Hematopoietic multipotent progenitor cell treated with erythropoietin and hydrocortisone succinate and interleukin-3 and kit ligand, for 8 days (in vitro differentiated cells): ENCODE measurements at places on chromosomes 5 and 9.

DNA sequence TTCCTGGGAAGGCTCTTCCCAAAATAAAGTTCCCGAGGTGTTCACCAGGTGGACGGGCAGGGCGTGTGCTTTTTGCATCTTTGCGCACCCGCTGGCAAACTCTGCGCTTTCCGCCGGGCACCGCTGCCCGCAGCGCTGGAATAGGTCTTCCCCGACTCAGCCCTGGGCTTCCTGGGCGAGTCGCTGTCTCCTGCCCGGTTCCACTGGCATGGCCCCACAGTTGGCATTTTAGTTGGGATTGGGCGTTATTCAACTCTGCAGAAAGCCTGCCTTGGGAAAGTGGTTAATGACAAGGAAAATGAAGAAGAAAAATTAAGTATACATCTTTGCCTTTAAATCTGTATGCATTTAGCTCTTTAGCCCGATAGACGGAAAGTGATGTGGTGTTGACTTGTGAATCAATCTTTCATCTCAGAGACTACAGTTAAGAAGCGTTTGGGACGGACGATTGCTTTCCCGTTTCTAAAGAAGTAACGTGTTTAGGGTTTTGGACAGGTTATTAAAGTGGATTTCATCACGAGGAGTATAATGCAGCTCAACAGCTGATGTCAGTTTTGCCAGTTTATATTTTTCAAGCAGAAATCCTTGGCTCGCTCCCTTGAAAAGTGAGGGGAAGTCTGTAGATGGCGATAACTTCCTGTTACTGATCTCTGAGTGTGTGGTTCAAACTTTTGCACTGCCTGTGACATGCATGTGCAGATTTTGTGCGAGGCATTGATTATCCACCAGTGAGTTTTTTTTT, 946 bp downstream of the ADCY2 start:
- DNase-seq = no peak

- no peak for DNase-seq
These were observed 2.2 kb downstream of the PLCXD3 start for GRCh38 chr5:41508186-41508585.

GRCh38 chr9:38160613-38161215, 91.7 kb upstream of the SHB start:
- DNase-seq = peak; percentile 74

- DNase-seq = no peak
These were observed 6.3 kb upstream of the SLC25A48 start for GRCh38 chr5:135827965-135828781.

DNA sequence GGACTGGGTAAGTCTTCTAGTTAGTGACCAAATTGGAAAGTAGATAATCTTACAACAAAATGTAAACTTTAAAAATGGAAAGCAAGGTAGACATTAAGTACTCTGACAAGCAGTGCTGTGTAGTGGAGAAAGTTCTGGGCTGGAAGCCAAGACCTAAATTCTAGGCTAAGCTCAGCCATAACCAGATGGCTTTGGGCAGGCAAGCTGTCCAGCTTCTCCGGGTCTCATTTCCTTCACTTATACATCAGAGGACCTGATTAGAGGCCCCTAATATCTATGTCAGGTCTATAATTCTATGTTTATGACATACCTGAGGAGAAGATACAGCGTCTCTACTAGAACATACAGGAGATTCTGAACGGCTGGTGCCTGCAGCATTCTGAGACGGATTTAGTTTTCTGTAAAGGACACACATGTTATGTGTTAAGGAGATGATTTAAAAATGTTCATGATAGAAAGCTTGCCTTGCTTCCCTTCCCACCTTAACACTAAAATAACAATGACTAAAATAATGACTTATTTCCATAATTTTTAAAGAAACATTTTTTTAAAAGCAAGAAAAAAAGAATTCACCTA, 61.2 kb downstream of the ELL2 start:
- DNase-seq = no peak

GRCh38 chr5:126745259-126745992, 31.5 kb upstream of the LMNB1 start:
- DNase-seq = no peak

- no peak for DNase-seq
These were observed 17.3 kb upstream of the XPA start for GRCh38 chr9:97714435-97714834.

DNA sequence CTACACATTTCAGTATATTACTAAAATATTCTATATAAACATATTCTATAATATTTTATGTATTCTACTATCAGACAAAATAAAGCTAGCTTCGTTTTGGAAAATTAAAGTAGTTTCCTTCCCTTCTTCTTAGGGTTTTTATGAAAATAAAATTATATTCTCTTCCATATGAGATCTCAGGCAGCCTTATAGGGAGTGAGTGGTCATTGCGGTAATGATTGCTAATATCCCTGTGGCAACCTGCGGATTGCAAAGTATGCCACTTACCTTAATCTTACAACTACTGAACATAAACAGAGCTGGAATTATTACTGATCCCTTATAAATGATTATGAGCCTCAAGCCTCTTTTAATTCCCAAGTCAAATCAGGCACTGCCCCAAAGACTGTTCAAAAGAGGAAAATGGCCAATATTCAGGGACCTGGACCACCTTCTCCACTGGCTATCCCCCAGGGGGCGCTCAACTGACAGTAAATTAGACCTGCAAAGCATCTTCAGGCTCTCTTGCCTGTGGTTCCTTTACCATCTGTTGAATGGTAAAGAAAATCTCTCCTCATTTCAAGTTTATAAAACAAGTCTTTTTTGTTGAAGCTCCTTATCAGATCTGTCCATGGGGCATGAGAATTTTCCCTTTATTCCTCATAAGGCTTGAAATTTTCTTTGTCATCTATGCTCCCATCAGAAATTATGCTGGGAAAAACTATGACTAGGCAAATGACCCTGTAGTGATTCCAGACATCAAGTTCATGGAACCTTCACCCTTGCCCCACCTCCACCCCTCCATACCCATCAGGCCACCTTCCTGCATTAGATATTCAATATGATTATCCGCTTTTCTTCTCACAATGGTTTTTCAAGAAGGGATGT, 163.9 kb downstream of the CEMIP2 start:
- peak; percentile 80 for DNase-seq

DNA sequence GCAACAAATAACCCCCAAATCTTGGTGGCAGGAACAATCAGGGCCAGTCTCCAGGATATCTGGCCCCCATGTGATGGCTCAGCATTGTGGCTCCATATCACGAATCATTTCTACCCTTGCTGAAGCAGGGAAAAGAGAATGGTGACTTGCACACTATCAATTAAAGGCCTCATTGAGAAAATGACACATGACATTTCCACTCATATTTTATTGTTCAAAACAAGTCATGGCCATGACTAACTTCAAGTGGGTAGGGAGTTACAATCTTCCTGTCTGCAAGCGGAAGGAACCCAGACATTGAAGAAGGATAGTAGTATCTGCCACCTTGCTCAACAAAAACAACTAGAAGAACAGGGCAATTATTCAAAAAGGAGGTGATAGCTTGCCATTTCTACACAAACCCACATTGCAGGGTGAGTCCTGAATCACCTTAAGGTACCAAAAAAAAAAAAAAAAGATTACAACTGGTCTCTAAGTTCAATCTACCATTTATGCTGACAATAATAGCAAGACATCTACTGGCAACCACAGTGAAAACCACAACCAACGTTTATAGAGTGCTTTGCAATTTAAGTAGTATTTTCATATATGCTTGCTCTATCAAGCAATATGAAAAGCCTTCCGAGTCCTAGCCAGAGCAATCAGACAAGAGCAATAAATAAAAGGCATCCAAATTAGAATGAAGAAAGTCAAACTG, 186.7 kb upstream of the DAPK1 start:
- no peak for DNase-seq

DNA sequence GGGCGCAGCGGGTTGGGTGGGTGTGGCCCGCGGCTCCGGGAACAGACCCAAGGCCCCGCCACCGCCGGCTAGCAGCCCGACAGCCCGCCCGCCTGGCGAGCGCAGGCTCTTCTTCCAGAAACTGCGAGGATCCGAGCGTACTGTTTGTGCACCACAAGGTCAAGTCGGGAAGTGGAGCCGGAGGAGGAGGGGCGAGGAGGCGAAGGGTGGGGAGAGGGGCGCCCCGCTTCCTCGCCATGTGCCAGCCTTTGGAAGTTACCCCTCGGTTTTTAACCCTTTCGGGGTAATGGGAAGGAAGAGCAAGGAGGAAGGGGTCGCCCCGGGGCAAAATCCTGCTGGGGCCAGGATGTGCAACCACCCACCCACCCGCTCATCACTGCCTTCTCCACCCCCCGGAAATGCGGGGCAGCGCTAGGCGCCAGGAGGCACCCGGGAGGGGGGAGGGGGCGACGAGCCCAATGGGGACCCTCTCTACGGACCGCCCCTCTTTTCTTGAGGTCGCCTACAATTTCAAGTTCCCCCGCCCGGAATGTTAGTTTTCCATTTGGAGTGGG, 1.1 kb upstream of the JADE2 start:
- peak; percentile 77 for DNase-seq

DNA sequence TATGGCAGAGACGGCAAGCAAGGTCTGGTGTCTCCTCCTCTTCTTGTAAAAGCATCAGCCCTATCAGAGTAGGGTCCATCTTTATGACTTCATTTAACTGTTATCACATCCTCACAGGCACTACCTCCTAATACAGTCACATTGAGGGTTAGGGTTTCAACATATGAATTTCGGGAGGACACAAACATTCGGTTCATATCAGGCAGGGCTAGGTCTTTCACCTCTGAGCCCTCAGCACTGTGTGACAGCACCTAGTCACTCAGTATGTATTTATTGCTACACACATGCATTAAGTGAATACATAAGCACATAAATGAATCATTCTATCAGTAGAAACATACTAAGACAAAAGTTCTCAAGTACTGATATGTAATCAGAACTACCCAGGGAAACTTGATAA, 9.4 kb upstream of the BTF3 start:
- peak; percentile 79 for DNase-seq

- no peak for DNase-seq
These were observed 204.9 kb downstream of the ZNF462 start for GRCh38 chr9:107067739-107068416.

DNA sequence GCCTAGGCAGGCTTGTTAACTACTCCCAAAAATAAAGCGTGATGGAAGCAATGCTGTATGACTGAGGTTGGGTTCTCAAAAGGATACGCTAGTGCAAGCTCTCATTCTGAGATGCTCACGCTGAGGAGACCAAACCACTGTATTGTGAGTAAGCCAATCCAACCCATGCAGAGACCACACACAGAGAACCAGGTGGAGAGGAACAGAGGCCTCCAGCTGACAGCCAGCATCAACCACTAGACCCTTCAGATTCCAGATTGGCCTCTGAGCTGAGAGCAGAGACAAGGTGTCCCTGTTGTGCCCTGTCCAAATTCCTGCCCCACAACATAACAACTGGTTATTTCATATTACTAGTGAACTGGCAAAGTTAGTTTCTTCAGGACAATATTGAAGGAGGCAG, 4.5 kb downstream of the TSTD2 start:
- no peak for DNase-seq

DNA sequence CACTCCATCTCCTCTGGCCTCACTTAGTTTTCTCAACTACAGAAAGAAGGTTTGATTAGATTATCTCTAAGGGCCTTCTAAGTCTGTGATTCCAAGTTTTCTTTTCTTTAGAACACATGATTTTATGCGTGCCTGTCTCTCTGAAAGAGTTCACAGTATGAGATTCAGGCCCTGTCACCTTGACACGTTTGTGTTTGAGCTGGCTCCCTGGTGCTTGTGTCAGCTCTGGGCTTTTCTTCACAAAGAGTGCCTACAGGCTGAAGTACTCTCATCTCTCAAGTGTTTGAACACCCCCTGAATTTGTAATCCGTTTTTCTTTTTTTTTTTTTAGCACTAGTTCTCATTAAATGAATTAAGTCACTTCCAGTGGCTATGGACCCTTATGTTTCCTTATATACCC, 306.9 kb upstream of the C9orf72 start:
- no peak for DNase-seq

DNA sequence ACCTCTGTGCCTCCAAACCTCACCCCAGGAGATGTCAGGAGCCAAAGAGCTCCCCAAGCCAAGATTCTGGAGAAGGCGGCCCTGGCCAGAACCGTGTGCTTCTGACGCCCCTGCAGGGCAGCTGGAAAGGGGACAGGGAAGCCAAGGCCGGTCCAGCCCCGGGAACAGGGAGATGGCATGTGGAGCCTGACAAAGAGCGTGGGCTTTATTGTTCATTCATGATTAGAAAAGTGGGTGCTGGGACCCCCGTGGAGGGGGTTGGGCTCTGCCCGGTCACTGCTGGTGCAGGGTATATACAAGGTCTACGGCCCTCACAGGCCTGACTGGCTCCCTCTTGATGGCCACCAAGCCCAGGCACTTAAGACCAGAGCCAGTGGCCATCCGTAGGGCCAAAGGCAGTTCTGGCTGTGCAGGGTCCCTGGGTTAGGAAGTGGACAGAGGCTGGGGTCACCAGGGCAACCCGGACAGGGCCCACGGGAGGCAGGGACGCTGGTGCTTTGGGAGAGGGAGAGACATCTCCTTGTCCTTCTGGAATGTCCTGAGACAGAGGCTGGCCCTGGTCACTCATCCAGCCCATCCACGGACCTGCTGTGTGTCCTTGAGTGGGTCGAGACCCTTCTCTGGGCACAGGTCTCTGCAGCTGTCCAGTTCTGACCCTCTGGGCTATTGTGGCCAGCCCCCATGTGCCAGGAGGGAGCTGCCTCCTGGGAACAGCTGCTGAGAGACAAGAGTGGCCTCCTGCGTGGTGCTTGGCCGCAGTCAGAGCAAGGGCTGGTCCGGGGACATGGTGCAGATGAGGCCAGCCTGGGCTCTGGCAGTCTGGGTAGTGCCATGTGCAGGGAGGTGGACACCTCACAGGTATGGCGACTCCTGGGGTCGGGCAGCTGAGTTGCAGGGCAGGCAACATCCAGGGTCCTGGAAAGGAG, 12.5 kb downstream of the NINJ1 start:
- DNase-seq = no peak

GRCh38 chr9:108445431-108446071, 410.2 kb downstream of the ACTL7B start:
- DNase-seq = no peak

- no peak for DNase-seq
These were observed 14.9 kb downstream of the COL5A1 start for GRCh38 chr9:134656334-134657006.

- peak; percentile 53 for DNase-seq
These were observed 14.2 kb downstream of the NDUFAF2 start for GRCh38 chr5:60959156-60959555.

- DNase-seq = no peak
These were observed 500.1 kb upstream of the SGCD start for GRCh38 chr5:155826611-155827507.

- DNase-seq = peak; percentile 77
These were observed 12.9 kb downstream of the CXCL14 start for GRCh38 chr5:135565725-135566421.

- DNase-seq = no peak
These were observed 11.1 kb downstream of the TGFBR1 start for GRCh38 chr9:99116003-99116411.
